ENCODE measurements at places on chromosomes 7 and 10.

DNA sequence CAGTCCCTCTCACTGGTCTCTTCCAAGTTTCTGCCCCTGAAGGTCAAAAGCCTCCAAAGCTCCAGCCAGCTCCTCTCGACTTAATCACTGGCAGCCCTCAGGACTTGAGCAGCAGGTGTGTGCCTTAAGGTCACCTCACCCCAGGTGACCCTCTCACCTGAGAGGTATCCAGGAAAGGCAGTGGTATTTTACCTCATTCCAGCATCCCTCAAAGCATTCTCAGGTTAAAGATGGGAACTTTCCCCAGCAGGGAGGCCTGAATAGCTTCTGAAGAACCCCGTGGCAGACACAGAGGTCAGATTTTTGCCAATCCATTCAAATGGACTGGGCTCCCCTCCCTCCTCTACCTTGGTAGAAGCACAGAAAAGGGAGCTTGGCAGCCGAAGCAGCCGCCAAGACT lies 148.2 kb downstream of the GFRA1 start:
- DNase-seq = no peak

- no peak for DNase-seq
Measured at GRCh38 chr10:129999140-129999539, 35.1 kb upstream of the EBF3 start.

- no peak for DNase-seq
Measured at GRCh38 chr7:30149640-30150272, 15.0 kb downstream of the MTURN start.

- no peak for DNase-seq
Measured at GRCh38 chr10:72062382-72062781, 26.0 kb downstream of the SPOCK2 start.

DNA sequence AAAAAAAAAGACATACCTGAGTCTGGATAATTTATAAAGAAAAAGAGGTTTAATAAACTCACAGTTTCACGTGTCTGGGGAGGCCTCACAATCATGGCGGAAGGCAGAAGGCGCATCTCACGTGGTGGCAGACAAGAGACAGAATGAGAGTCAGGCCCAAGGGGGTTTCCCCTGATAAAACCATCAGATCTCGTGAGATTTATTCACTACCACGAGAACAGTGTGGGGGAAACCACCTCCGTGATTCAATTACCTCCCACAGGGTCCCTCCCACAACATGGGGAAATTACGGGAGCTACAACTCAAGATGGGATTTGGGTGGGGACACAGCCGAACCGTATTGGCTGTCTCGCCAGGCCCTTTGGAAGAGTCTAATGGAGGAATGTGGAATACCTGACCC lies 9.0 kb upstream of the MAFK start:
- DNase-seq = no peak

GRCh38 chr10:108060246-108060645 lies 895.7 kb upstream of the SORCS1 start:
- no peak for DNase-seq

- DNase-seq = no peak
Measured at GRCh38 chr10:67302701-67303100, 376.9 kb downstream of the LRRTM3 start.

DNA sequence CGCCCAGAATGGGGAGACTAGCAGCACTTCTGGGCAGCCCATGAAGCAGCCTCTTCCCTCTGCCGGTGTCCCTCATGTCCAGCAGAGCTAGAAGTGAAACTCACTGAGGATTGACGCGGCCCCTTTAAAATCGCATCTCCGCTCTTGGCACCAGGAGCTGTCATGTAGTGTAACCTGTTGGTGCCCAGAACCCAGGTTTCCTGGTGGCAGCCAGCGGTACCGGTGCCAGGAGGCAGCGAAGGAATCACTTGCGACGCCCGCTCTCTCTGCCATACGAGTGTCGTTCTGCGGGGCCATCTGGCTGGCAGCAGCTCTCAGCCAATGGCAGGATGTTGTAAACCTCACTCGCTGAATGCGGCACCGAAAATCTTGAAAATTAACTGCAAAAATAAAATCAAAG lies 82.7 kb downstream of the CUX1 start:
- no peak for DNase-seq

- no peak for DNase-seq
Measured at GRCh38 chr7:128937271-128937646, 468 bp upstream of the IRF5 start.

- DNase-seq = no peak
Measured at GRCh38 chr7:128137181-128137580, 103.9 kb upstream of the LEP start.

DNA sequence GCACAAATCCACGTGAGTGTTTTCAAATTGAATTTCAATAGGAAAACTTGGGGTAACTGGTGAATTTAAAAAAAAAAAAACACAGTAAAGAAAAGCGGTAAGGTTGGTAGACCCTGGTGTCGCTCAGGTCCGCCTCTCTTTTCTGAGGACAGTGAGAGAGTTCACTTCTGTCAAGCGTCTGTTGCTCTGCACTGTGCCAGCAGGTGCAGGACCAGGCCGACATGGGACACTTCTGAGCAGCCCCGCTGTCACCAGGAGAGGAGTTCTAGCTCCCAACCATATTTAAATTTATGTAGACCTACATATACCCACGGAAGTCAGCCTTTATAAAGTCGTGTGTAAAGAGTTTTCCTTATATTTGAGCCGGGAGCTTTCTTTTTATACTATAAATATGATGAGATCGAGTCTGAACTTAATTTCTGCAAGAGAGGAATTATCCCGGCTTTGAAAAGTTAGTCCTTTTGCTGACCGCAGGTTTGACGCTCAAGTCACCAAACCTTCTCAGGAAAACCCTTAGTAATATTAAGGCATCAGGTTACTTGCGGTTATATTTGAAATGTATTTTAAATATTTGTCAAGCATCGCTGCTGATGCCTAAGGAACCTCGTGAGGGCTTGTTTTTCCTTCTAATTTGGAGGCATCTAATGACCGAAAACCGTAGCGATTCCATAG lies 531 bp downstream of the IKZF1 start:
- DNase-seq = peak; percentile 86

- DNase-seq = no peak
Measured at GRCh38 chr7:40843338-40843985, 708.7 kb downstream of the SUGCT start.

DNA sequence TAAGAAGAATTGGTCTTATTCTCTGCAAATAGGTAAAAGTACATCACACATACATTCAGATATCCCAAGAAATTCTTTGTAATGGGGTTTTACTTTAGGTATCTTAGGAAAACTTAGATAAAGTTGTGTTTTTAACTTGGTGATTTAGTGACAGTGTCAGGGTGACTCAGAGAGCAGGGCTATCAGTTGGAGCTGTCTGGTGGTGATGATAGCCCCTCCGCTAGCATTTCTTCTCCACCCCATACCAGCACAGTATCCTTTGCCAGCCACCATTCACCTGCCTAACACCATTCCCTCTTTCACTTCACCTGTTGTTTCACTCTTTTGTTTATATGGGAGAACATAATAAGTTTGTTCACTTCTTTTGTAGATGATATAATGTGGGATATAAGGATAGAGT lies 30.4 kb downstream of the VPS50 start:
- DNase-seq = no peak

- peak; percentile 73 for DNase-seq
Measured at GRCh38 chr10:117175215-117175900, 21.9 kb upstream of the KCNK18 start.

GRCh38 chr7:31061185-31061584 lies 9.1 kb downstream of the ADCYAP1R1 start:
- no peak for DNase-seq

- DNase-seq = no peak
Measured at GRCh38 chr7:137097111-137097510, 228.7 kb downstream of the CHRM2 start.

- DNase-seq = no peak
Measured at GRCh38 chr7:158602905-158603772, 15.5 kb upstream of the PTPRN2 start.

DNA sequence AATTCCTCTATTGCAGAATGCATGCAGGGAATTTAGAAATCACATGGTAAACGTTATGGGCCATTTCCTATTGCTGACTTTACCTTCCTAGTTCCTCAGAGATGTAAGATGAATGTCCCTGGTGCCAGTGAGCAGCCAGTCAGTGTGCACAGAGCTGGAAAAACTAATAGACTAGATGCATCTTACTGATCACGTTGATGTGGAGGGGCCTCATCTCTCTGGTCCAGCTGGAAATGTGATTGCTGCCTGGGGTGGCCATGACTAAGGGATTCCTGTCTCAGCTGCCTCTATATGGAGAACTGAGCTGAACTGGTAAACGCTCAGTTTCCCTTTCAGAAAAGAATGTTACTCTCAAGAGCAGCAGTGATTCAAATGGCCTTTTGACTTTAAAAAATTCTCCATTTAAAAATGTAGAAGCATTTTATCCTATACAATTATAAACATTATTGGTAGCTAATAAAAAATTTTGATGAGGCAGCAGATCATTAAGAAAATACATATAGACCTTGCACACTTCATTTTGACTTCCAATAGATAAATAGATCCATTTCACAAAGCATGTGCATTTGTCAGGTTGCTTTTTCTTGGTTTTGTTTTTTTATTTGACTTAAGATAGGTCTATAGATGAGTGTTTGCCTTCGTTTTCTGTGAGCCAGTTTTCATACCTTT lies 80.5 kb upstream of the INSYN2A start:
- no peak for DNase-seq

- no peak for DNase-seq
Measured at GRCh38 chr7:11613292-11613930, 218.6 kb downstream of the THSD7A start.

DNA sequence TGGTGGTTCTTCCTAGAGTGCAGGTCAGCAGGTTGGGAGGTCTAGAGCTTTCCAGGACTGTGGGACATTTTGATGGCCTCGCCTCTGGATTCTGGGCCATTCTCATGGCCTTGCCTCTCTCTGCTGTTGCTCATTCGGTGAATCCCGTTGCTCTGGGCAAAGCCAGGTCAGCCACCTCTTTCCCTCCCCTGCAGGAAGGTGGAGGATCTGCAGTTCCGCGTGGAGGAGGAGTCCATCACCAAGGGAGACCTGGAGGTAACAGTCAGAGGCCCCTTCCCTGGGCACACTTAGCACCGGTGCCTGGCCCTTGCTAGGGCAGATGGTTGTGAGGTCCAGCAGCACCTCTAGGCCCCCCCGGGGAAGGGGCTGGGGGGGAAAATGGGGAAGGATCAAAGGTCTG lies 74.9 kb downstream of the CLIP2 start:
- no peak for DNase-seq

DNA sequence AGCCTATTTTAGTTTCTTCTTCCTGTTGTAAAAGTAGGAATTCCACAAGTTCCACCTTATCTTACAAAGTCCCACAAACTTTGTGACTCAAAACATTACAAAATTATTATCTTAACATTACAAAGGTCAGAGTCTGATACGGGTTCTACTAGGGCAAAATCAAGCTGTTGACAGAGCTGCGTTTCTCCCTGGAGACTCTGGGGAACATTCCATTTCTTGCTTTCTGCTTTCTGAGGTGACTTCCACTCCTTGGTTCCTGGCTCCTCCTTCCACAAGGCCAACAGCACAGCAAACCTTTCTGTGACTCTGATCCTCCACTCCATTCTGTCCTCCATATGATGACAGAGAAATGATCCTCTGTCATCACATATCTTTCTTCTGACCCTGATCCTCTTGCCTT lies 10.6 kb downstream of the OR2F1 start:
- DNase-seq = no peak

GRCh38 chr10:88270871-88271713 lies 312.0 kb downstream of the RNLS start:
- peak; percentile 75 for DNase-seq

DNA sequence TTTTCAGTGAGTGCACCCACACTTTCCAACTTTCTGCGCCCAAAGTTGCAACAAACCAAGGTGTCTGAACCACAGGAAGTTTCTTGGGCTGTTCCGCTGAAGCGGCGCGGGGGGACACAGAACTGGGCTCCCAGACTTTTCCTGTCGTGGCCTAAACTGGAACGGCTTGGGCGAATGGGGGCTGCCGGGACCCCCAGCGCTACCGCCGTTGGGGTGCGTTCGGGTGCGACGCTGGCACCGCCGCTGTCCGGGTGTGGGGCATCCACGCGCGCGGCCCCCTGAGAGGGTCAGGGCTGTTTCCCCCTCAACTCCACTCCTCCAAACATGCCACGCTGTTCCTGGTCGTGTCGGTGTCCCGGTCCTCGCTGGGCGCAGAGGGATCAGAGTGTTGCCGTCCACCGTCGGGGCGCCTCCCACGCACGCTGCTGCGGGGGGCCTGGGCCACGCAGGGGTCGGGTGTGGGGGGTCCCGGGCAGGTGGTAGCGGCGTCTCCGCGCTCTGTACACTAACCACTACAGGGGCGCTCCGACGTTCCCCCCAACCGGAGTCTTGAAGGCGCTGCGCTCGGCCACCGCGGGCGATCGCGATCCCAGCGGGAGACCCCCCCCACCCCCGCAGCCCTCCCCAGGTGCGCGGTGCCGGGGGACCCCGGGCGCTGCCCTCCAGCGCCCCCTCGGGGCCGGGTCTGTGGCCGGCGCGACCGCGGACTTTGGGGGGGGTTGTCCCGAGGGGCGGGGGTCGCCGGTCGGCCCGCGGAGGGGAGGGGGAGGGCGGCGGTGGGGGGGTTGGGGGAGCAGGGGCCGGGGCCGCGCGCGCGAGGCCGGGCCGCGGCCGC lies 2.2 kb upstream of the CUX1 start:
- DNase-seq = peak; percentile 87

DNA sequence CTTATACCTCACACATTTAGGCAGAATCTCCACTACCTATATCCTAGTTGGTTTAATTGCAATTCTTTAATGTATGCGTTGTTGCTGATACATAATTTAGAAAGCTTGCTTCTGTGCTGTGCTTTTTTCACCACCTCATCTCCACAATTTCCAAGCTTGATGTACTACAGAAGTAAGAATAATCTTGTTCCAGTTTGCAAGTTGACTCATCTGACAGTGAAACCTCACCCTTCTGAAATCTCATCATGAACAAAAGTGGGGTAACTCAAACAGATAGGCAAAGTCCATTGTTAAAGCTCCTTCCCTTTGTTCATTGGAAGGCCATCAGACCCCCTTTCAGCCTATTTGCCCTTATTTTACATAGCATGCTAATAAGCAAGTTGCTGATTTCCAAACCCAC lies 13.6 kb downstream of the EIF4EBP2 start:
- no peak for DNase-seq

DNA sequence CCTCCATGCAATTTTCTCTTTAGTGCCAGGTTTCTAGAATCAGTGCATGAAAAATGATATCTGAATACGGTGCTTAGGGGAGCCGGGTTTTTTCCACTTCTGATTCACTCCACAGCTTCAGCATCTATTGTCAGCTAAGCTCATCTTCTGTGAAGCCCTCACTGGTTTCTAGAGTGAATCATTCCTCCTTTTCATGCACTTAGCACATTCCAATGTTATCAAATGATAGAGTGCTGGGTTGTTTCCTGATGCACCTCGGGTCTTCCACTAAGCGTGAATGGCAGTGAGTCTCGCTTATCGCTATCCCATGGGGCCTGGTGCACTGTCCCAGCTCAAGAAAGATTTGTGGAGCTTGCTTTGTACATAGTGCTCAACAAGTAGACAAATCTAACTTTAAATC lies 170.9 kb upstream of the RHEB start:
- DNase-seq = no peak

DNA sequence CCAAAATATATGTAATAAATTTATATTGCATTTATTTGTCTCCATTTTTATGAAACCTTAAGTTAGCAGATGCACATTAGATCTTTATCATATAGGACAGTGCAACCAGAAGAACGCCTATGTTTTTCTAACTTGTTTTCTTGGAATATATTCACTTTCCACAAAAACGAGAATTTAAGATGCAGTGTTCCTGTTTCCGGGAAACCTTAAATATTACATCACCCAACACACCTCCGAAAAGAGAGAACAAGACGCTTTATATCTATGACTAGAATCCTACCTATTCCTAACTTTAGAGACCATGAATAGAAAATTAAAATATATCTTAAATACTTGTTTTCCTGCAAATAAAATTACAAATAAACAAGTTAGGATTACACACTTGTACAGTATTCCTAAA lies 1.9 kb downstream of the EZH2 start:
- no peak for DNase-seq
